Left ventricle myocardium inferior (tissue), 1 donor: ENCODE measurements at places on chromosomes 5 and 9.

GRCh38 chr5:14339468-14339867 lies 196.3 kb downstream of the TRIO start:
- DNase-seq: no peak
- peaks cover 35% of the 10 kb centered on the region for H3K4me1 ChIP-seq
- no peaks in the 10 kb centered on the region for H3K27me3 ChIP-seq
- peaks cover 48% of the 10 kb centered on the region for H3K36me3 ChIP-seq

- DNase-seq: no peak
- H3K27ac ChIP-seq: no peak overlapping the region
- H3K27me3 ChIP-seq: no peaks in the 10 kb centered on the region
- H3K4me3 ChIP-seq: no peak overlapping the region
- H3K4me1 ChIP-seq: no peaks in the 10 kb centered on the region
These were observed 393.5 kb downstream of the DIRAS2 start for GRCh38 chr9:90249094-90249493.

DNA sequence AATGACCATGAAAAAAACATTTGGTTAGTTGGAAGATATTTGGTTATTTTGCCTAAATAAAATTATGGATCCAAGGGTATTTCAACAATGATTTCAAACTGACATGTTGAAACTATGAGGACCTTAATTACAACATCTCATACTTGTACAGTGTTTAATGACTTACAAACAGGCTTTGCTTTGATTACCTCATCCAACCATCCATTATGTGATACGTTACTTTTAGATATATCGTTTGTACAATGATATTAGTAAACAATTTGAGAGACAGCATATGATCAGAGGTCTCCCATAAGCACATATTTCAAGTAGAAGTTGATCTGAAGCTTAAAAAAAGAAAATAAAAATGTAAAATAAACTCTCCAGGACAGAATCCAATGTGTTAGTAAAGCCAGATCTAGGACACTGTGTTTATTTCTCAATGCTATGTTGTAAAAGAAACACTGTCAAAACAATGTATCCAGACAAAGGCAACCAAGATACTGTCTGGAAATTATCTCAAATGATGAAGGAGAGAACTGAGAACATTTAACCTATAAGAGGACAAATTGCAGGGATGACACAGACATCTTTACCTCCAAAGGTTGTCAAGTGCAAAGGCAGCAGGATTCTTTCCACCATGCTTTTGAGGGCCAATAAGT lies 116.0 kb upstream of the TARS1 start:
- no peak overlapping the region for H3K4me3 ChIP-seq
- H3K27ac ChIP-seq: no peak overlapping the region
- no peaks in the 10 kb centered on the region for H3K27me3 ChIP-seq
- no peaks in the 10 kb centered on the region for H3K4me1 ChIP-seq
- H3K36me3 ChIP-seq: no peaks in the 10 kb centered on the region

GRCh38 chr9:122944960-122945888 lies 4.4 kb downstream of the RABGAP1 start:
- DNase-seq: no peak
- no peaks in the 10 kb centered on the region for H3K27me3 ChIP-seq
- H3K27ac ChIP-seq: no peak overlapping the region
- H3K36me3 ChIP-seq: no peaks in the 10 kb centered on the region

DNA sequence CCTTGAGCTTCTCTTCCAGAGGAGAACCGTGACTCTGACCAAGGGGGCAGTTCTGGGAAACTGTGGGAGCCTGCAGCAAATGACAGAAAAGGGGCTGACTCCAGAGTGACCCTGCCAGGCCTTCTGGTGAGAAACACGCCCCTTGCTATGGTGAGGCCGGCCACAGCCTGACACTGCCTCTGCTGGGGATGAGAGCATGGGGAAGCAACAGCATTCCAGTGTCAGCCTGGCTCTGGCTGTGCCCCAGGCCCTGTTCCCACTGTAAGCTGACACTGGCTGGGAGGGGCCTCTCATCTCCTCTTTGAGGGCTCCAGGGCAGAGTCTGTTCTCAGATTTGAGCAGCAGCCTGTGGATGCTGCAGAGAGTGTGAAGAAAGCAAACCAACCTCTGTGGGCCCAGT lies 180.0 kb upstream of the IL12B start:
- DNase-seq: peak; percentile 81
- no peaks in the 10 kb centered on the region for H3K36me3 ChIP-seq
- H3K27ac ChIP-seq: peak overlapping the region; percentile 91
- peaks cover 31% of the 10 kb centered on the region for H3K4me1 ChIP-seq

DNA sequence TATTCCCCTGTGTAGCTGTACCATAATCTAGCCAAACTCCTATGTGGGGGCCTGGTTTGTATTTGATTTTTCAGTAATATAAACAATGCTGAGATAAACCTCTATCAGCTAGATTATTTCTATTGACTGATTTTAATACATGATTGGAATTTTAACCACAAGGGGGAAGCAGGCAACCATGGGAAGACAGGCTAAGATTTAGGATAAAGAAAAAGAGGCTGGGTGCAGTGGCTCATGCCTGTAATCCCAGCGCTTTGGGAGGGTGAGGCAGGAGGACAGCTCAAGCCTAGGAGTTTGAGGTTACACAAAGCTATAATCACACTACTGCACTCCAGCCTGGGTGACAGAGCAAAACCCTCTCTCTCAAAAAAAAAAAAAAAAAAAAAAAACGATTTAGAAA lies 18.1 kb upstream of the GPX3 start:
- no peaks in the 10 kb centered on the region for H3K27me3 ChIP-seq
- H3K4me3 ChIP-seq: no peak overlapping the region
- peaks cover 52% of the 10 kb centered on the region for H3K4me1 ChIP-seq

- H3K27ac ChIP-seq: no peak overlapping the region
- H3K36me3 ChIP-seq: no peaks in the 10 kb centered on the region
- no peaks in the 10 kb centered on the region for H3K27me3 ChIP-seq
- peaks cover 1% of the 10 kb centered on the region for H3K4me1 ChIP-seq
- DNase-seq: no peak
These were observed 18.2 kb upstream of the CARD19 start for GRCh38 chr9:93077811-93078210.

GRCh38 chr9:15735083-15735857 lies 182.4 kb downstream of the CCDC171 start:
- H3K4me3 ChIP-seq: no peak overlapping the region
- no peaks in the 10 kb centered on the region for H3K27me3 ChIP-seq
- DNase-seq: no peak
- H3K27ac ChIP-seq: no peak overlapping the region
- H3K36me3 ChIP-seq: no peaks in the 10 kb centered on the region
- peaks cover 6% of the 10 kb centered on the region for H3K4me1 ChIP-seq

DNA sequence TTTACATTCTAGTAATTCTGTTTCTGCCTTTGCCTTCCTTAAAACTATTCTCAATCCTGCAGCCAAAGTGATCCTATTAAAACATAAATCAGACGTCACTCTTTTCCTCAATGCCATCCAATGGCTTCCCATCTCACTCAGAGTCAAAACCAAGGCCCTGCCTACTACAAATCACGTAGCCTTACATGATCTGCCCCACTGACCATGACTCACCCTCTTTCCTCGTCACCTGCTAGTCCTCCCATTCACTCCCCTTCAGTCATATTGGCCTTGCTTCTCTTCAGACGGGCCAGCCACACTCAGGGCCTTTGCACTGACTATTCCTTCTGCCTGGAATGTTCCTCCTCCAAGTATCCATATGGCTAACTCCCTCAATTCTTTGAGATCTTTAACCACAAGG lies 39.0 kb upstream of the DMXL1 start:
- no peaks in the 10 kb centered on the region for H3K36me3 ChIP-seq
- H3K27ac ChIP-seq: no peak overlapping the region
- H3K4me1 ChIP-seq: no peaks in the 10 kb centered on the region
- H3K27me3 ChIP-seq: no peaks in the 10 kb centered on the region
- H3K4me3 ChIP-seq: no peak overlapping the region

- H3K4me1 ChIP-seq: peaks cover 7% of the 10 kb centered on the region
- no peak overlapping the region for H3K4me3 ChIP-seq
- H3K36me3 ChIP-seq: peaks cover 32% of the 10 kb centered on the region
- H3K27me3 ChIP-seq: no peaks in the 10 kb centered on the region
These were observed 47.4 kb downstream of the ABHD17B start for GRCh38 chr9:71863631-71864030.

- DNase-seq: no peak
- no peak overlapping the region for H3K4me3 ChIP-seq
- no peaks in the 10 kb centered on the region for H3K27me3 ChIP-seq
- no peaks in the 10 kb centered on the region for H3K36me3 ChIP-seq
- no peaks in the 10 kb centered on the region for H3K4me1 ChIP-seq
These were observed 166.6 kb downstream of the FANCC start for GRCh38 chr9:95150903-95151302.

- H3K36me3 ChIP-seq: no peaks in the 10 kb centered on the region
- no peaks in the 10 kb centered on the region for H3K27me3 ChIP-seq
- DNase-seq: no peak
These were observed 60.4 kb downstream of the NR3C1 start for GRCh38 chr5:143343042-143343441.

GRCh38 chr5:16727755-16728325 lies 111.0 kb upstream of the RETREG1 start:
- H3K27me3 ChIP-seq: no peaks in the 10 kb centered on the region
- no peak overlapping the region for H3K4me3 ChIP-seq
- H3K36me3 ChIP-seq: no peaks in the 10 kb centered on the region
- H3K4me1 ChIP-seq: peaks cover 14% of the 10 kb centered on the region
- DNase-seq: no peak

DNA sequence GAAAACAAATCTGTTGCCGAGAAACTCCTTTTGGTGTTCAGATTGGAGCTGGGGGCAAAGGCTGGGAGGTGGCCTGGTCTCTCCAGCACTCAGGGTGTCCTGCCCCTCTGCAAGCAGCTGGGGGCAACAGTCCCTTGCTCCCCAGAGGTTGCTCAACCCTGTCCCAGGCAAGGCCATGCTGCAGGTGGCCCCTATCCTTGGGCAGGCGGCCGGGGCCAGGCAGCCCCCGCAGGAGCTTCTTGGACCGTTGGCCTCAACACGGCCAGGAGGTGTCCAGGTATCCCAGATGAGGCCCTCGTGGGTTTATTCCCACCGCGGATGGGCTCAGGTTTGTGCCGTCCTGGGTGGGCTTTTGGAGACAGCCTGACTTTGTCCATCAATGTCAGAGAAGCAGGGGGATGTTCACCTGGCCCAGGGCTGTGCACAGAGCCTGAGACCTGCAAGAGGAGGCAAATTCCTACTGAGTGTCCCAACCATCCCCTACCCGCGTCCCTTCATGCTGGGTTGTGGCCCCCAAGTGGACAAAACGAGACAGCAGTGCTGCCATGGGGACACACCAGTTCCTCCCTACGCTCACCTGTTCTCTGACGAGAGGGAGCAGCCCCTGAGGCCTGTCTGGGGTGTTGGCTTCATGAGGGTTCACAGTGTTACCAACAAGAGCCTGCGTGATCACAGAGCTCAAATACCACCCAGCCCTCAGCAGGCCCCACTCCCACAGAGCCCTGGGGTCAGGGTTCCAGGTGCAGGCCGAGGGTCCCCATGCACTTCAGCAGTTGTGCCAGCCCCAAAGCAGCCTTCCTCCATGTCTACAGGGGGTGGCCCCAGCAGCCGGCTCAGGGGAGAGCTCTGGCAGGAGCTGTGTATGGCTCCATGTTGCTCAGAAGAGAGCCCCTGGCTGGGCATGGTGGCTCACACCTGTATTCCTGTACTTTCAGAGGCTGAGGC lies 9.5 kb upstream of the CCDC187 start:
- no peak overlapping the region for H3K27ac ChIP-seq
- no peak overlapping the region for H3K4me3 ChIP-seq
- no peak for DNase-seq
- no peaks in the 10 kb centered on the region for H3K4me1 ChIP-seq

- H3K36me3 ChIP-seq: no peaks in the 10 kb centered on the region
- DNase-seq: no peak
- peaks cover 95% of the 10 kb centered on the region for H3K4me1 ChIP-seq
- H3K27ac ChIP-seq: no peak overlapping the region
These were observed 14.0 kb downstream of the MAP3K1 start for GRCh38 chr5:56829137-56829908.

- no peaks in the 10 kb centered on the region for H3K4me1 ChIP-seq
- no peaks in the 10 kb centered on the region for H3K36me3 ChIP-seq
- H3K27ac ChIP-seq: no peak overlapping the region
- no peak overlapping the region for H3K4me3 ChIP-seq
- peaks cover 14% of the 10 kb centered on the region for H3K27me3 ChIP-seq
These were observed 8.1 kb downstream of the FBLL1 start for GRCh38 chr5:168537176-168537575.

DNA sequence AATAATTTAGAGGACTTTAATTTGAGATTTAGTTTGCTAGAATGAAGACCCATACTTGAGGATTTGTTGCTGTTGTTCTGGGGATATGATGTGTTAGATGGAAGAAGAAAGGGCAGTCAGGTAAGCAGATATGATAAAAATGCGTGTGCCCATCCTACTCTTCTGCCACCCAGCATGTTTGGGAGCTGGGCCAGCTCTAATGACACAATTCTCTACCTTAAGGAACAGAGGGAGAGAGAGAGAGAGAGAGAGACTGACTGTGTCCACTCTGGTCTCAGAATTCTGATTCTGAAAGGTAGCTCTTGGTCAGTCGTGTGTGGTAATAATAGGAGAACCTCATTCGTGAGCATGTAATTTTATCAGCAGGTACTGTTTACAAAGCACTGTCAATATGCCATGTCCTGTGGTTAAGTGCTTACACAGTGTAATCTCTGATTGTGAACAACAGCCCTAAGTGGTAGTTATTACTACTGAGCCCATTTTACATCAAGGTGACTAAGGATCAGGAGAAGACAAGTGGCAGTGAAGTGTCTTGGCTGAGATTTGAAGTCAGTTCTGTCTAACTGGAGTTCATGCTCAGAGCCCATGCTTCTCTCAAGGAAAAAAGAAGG lies 307.4 kb upstream of the SEMA6A start:
- DNase-seq: no peak
- no peaks in the 10 kb centered on the region for H3K27me3 ChIP-seq
- H3K4me3 ChIP-seq: no peak overlapping the region
- no peaks in the 10 kb centered on the region for H3K4me1 ChIP-seq
- no peak overlapping the region for H3K27ac ChIP-seq
- H3K36me3 ChIP-seq: no peaks in the 10 kb centered on the region

GRCh38 chr9:14398473-14398872 lies 84.5 kb upstream of the NFIB start:
- H3K36me3 ChIP-seq: no peaks in the 10 kb centered on the region
- no peaks in the 10 kb centered on the region for H3K27me3 ChIP-seq
- H3K4me3 ChIP-seq: no peak overlapping the region
- H3K27ac ChIP-seq: no peak overlapping the region
- no peak for DNase-seq
- peaks cover 35% of the 10 kb centered on the region for H3K4me1 ChIP-seq

DNA sequence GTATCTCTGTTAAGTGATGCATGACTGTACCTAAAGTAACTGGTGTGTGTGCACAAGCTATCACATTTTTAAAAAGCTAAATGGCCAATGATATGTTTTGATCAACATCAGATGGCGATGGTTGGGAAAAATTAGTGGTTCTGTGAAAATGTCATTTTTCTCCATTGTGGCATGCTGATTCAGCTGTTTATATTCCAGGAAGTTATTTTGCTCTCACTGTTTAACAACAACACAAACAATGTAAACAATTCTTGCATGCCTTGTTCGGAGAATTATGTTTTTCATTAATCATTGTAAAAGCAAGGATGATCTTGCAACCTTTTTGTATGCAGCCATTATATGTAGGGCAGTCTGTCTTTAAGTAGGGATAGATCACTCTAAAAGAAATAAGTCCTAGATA lies 106.1 kb upstream of the LHFPL2 start:
- no peaks in the 10 kb centered on the region for H3K36me3 ChIP-seq
- no peaks in the 10 kb centered on the region for H3K27me3 ChIP-seq
- H3K4me3 ChIP-seq: no peak overlapping the region
- no peaks in the 10 kb centered on the region for H3K4me1 ChIP-seq

- H3K36me3 ChIP-seq: no peaks in the 10 kb centered on the region
- no peak for DNase-seq
- H3K27me3 ChIP-seq: no peaks in the 10 kb centered on the region
- no peak overlapping the region for H3K4me3 ChIP-seq
These were observed 126.3 kb upstream of the C9orf72 start for GRCh38 chr9:27699621-27700020.

GRCh38 chr5:132640613-132641012 lies 17.4 kb upstream of the IL13 start:
- H3K27ac ChIP-seq: no peak overlapping the region
- no peak for DNase-seq
- no peaks in the 10 kb centered on the region for H3K27me3 ChIP-seq
- H3K36me3 ChIP-seq: peaks cover 64% of the 10 kb centered on the region
